Esophagus squamous epithelium (tissue), 5 donors: ENCODE measurements at places on chromosomes 11 and 22. TPM values are rescaled to one million over a fixed set of nuclear protein-coding genes. Genes with fewer than 3 reads are reported as not detected.
A peak's percentile ranks its signal among the peaks of the same experiment; 100 is the strongest.

GRCh38 chr22:37752189-37753087, 55.3 kb upstream of the GCAT start:
- DNase-seq, result peak; percentile 58

- DNase-seq, result no peak
Observed at GRCh38 chr11:84854498-84854880, 772.7 kb downstream of the DLG2 start.

- no peak for DNase-seq
Observed at GRCh38 chr11:60566776-60567175, 51.6 kb downstream of the MS4A13 start.

DNA sequence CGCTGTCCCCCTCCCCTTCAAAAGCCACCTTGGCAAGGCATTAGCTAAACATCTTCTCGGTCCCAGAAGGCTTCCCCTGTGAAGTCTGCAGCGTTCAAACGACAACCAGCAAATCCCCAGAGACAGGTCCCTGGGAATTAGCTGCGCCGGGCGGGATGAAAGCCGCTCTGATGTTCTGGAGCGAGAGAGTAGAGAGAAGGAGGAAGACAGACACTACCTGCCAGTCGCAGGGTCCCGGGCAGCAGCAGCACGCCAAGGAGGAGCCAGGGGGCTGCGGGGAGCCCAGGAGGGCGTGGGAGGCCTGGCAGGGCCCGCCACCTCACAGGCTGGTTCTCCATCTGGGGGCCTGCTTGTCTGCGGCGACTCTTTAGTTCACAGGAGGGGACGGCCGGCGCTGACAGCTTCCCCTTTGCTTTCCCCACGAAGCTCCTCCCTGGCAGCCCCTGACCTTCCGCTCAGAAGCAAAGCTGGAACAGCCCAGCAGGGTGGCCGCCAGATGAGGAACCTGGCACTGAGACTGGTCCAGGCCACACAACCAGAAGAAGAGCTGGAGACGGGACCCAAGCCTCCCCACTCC, at the start of gene NFAM1:
Gene NFAM1 (minus strand): TSS at position 384 of the 577 bp plus-strand sequence. CDS start 46 bp downstream, at position 338.
- no peak for DNase-seq

- no peak for DNase-seq
Observed at GRCh38 chr22:44599084-44599483, 101.1 kb upstream of the RTL6 start.

- no peak for DNase-seq
Observed at GRCh38 chr11:125335106-125335505, 161.0 kb downstream of the FEZ1 start.

DNA sequence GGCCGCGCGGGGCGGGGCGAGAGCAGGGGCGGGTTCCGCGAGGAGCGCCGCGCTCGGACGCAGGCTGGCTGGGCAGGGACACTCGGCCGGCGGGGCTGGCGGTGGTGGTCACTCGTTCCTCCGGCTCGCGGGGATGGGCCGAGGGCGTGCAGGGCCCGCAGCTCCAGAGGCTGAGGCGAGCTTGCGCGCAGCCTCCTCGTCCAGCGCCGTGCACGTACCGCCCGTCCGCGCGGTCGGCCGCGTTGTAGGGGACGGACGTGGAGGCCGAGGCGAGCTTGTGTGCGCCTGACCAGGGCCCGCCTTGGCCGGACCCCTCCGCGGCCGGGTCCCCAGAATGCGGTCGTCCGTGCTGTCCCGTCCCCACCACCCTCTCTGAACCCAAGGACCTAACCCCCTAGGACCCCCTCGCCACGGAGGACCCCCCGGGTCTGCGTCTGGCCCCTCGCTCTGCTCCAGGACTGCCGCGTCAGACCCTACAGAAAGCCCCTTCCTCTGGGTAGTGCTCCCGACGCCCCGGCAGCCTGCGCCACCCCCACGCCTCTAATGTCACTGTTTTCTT, 569 bp upstream of the YPEL1 start:
- DNase-seq, result no peak

DNA sequence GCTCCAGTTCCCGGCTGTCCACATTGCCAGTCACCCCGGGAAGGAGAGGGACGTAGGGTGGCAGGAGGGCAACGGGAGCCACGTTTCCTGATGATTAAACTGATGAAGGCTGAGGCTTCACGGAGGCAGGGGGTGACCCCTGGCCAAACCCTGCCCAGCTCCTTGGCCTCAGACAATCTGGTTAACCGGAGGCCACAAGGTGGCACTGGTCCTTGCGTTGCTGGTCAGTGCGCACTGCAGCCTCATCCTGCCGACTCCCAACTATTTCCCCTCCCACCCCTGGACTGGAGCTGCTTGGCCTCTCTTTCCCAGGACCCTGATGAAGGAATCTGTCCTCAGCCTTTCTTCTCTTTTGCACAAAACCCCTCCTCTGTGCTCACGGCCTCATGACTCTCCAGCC, 75.3 kb downstream of the PDE2A start:
- DNase-seq, result no peak

DNA sequence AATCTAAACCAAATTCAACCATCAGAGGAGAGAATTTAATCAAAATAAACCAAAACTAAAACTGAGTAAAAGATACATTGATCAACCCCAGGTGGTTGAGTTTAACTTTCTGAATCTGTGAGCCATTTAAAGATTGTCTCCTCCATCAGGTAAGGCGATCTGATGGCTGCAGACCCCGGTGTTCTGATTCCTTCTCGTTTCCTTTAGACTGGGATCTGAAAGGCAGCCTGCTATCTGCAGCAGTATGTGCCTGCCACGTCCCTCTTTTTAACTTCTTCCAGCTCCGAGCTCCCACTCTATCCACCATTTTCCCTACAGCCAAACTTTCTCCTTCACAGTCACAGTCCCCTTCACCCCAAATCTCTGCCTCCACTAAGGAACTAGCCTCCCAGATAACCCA, 66.1 kb upstream of the ARHGAP32 start:
- DNase-seq, result no peak

DNA sequence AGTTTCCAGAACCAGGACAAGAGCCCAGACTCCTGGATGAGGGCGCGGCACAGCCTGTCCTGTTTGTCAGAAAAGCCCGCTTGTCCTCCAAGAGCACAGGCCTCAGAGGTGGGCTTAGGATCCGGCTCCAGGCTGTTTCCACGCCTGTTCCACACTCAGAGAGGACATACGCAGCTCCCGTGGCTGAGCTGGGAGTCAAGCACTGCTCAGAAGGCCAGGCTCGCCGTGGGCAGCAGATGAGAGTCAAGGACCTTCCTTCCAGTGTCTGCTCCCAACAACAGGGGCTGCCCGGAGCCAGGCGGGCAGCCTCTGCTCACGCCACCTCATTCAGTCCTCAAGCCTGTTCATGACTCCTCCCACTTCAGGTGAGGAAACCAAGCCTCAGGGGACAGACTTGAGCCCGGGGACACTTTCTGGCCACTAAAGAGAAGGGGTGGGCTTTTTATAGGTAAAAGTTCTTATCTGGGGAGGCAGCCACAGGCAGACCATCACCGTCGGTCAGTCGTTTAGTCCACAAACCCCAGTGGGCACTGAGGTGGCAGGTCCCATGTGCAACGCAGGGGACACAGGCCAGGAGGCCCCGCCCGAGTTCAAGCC, 3.8 kb downstream of the CYB5R3 start:
- DNase-seq, result no peak

- DNase-seq, result no peak
Observed at GRCh38 chr11:58740447-58740846, 8.7 kb upstream of the GLYAT start.

DNA sequence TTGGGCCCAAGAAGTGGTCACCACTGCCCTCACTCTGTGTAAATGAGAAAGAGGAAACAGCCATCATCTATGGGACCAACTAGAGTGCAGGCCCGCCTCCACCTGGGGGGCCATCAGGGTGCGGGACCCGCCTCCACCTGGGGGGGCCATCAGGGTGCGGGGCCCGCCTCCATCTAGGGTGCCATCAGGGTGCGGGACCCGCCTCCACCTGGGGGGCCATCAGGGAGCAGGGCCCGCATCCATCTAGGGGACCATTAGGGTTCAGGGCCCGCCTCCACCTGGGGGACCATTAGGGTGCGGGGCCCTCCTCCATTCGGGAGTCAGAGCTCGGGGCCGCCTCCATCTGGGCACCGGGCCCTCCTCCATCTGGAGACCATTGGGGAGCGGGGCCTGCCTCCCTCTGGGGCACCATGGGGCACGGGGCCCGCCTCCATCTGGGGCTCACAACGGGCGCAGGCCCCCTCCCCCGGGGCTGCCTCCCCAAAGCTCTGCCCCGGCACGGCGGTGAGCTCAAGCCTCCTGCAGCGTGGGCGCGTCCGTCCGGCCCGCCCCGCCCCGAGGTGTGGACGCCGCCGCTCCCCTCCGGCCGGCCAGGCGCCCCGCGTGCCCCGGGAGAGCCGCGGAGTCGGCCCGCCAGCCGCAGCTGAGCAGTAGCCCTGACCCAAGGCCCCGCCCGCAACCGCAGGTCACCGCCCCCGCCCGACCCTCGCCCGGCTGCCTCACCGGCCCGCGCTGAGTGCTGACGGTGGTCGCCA, 512 bp downstream of the TOLLIP start:
- no peak for DNase-seq

- DNase-seq, result no peak
Observed at GRCh38 chr11:30131535-30131934, 99.3 kb upstream of the FSHB start.

DNA sequence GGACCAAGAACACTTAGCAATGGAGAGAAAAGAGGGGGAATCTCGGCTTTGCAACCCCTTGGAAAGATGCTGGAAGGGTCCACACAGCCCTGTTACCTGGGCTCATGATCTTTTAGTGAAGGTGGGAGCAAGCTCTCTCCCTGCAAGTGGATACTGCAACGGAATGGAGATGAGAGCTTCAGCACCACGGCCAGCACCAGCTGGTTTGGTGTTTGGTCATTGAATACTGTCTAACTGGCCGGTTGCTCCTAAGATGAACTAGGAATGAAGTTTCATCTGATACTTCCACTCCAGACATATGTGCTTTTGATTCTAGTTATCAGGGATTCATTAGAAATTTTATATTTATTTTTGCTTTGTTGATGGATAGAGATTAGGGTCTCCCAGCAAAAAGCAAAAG, 16.3 kb downstream of the HTR3A start:
- no peak for DNase-seq

DNA sequence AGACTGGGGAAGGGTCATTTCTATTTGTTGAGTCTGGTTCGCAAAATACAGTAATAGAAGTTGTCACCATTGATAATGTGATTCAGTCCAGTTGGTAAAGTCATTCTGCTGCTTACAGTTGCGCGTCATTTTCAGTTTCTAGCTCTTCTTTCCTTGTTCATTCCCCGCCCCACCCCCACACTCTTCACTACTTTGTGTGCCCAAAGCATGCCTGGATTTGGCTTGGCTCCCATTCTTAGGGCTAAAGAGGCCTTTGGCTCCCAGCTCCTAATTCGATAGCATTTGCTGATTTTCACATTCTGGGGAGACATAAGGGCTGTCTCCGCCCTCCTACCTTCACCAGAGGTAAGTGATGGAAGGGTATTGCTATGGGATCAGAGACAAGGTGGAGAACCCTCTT, 43.0 kb downstream of the CECR2 start:
- no peak for DNase-seq

GRCh38 chr11:8705146-8705545, 22.6 kb downstream of the RPL27A start:
- no peak for DNase-seq

DNA sequence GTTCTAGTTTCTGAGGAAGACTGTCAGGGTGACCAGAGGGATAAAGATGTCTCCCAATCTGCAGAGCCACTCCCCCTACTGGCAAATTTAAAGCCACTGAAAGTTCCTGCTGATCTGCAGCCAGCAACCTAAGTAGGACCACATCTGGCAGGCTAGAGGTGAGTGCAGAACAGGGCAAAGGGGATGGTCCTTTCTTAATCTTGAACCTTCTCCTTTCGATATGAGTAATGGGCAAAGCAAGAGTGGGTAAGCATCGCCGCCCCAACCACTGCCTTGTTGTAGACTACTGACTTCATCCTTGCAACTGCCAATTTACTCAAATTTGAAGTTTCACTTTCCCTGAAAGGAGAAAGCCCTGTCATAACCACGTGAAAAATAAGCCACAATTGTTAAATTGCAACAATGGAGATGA, 30.7 kb downstream of the SCUBE2 start:
- no peak for DNase-seq

GRCh38 chr11:72026090-72026489, 27.4 kb downstream of the IL18BP start:
- DNase-seq, result no peak

DNA sequence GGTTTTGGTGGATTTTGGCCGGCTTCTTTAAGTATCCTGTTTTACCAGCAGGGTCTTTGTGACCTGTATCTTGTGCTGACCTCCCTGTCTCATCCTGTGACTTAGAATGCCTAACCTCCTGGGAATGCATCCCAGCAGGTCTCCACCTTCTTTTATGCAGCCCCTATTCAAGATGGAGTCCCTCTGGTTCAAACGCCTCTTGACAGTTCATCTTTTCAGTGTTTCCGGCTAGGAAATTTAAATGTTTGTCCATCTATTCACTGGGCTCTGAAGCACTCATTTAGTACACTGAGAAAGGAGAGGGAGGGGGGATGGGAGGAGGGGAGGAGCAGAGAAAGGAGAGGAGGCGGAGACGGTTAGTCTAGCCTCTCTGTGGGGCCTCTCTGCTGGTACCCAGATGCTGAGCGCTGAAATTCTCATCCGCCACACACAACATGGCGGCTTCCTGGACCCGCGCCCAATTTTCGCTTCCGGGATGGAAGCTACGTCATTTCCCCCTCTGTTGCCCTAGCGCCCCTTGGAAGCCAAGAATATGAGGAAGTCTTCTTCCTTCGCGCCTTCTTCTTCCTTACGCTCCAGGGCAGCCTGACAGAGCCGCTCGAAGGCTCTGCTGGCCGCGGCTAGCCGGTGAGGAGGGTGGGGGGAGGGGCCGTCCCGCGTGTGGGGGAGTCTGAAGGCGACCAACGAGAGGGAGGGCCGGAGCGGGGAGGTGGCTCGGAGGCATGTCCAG, 69.0 kb upstream of the SYT13 start:
- no peak for DNase-seq

The HORMAD2 gene
- total RNA-seq, result not detected

The GGTLC3 gene
- not detected for total RNA-seq

The TMEM191C gene
- total RNA-seq, result 13.8 TPM

The HBG1 gene
- not detected for total RNA-seq

The PRR33 gene
- not detected for total RNA-seq

The MRGPRX4 gene
- not detected for total RNA-seq

The FKBP2 gene
- 51.4 TPM for total RNA-seq

The OR4S2 gene
- not detected for total RNA-seq

The ABCC8 gene
- not detected for total RNA-seq

The PC gene
- 43.0 TPM for total RNA-seq

The SSH3 gene
- total RNA-seq, result 69.8 TPM

The PDE3B gene
- 1.2 TPM for total RNA-seq

The RTN3 gene
- total RNA-seq, result 78.3 TPM

The GRAMD4 gene
- 122 TPM for total RNA-seq

The TTC17 gene
- total RNA-seq, result 54.8 TPM

The UBE4A gene
- 32.1 TPM for total RNA-seq

The SMC1B gene
- not detected for total RNA-seq

The INSC gene
- total RNA-seq, result 0.38 TPM

The ART1 gene
- not detected for total RNA-seq
